ENCODE measurements at places on chromosomes 6 and 20.

DNA sequence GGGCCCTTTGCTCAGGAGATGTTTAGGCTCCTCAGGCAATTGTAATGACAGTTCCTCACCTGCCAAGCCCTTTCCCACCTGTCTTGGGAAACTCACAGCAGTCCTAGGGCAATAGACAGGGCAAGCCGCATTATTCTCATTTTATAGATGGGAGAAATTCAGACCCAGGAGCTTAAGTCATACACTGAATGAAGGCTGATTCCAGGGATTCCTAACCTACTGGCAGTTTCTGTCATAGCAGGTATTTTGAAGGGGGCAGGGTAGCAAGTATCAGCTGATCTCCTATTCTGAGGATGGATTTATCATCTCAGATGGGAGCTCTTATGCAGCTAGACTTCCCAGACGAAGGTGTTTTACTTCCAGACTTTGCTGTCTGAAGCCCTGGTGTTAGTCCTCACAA, 61.4 kb upstream of the MYL9 start:
- no peak for DNase-seq

- no peak for DNase-seq
Measured at GRCh38 chr6:112695001-112695400, 347.9 kb downstream of the RFPL4B start.

- no peak for DNase-seq
Measured at GRCh38 chr6:110341663-110342596, 16.2 kb downstream of the METTL24 start.

GRCh38 chr20:58492074-58492718, 23.0 kb downstream of the APCDD1L start:
- no peak for DNase-seq
